ENCODE measurements at places on chromosomes 7 and 10.

GRCh38 chr7:122040147-122040546 lies 103.9 kb downstream of the AASS start:
- DNase-seq: no peak

GRCh38 chr7:101833799-101834198 lies 16.4 kb downstream of the CUX1 start:
- DNase-seq: no peak

- no peak for DNase-seq
These were observed 6.7 kb downstream of the PON3 start for GRCh38 chr7:95389516-95389915.

DNA sequence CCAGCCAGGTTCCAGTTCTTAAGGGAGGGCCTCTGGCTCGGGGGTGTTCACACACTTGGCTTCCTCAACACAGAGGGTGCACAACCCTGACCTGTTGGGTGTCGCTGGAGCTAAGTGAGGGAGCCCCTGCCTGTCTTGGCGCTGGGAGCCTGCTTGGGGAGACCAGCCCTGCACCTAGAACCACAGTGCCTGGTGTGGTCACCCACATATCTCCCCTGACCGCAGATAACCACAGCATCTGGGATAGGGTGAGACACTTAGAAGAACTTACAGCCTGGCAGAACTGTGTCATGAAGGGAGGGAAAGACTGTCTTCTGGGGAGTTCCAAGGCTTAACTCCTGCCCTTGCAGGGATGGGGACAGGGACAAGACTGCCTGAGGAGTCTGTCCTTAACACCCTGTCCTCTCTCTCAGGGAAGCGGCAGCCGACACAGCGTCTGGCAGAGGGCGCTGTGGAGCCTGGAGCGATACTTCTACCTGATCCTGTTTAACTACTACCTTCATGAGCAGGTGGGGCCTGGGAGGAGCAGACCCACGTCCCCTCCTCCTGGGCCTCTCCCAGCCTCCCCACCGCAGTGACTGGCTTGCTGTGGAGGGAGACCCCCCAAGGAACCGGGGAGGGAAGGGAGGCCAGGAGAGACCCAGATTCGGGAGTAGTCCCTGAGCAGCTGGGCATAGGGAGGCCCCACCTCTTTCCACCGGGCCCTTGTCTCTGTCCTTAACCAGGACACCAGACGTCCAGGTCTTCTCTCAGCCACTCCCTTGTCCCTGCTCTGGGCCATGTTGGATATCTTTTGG lies 59.0 kb downstream of the PALD1 start:
- no peak for DNase-seq

GRCh38 chr7:94276795-94277194 lies 117.9 kb upstream of the COL1A2 start:
- peak; percentile 52 for DNase-seq

All from NCI-H526 (cell line).